Stimulated activated CD8-positive, alpha-beta memory T cell treated with anti-CD3 and anti-CD28 coated beads, Interleukin-15, amount 100 ng/mL, for 1 hour (primary cell): ENCODE measurements at places on chromosomes 1 and 21.

DNA sequence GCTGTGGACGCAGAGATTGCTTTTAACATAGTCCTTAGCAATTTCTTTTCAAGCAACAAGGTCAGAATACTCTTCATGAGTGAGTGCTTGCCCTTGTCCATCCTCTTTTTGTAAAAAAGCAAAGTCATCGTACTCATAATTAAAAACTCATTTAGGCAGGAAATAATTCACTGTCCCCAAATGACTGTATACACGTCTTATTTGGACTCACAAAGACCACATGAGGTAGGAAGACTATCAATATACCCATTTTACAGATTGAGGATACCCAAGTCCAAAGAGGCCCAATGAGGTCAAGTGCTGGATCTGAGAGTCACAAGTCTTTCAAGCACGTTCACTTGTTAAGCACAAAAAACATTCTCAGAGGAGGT is 13.2 kb downstream of the ITPKB start:
- no peak for DNase-seq

DNA sequence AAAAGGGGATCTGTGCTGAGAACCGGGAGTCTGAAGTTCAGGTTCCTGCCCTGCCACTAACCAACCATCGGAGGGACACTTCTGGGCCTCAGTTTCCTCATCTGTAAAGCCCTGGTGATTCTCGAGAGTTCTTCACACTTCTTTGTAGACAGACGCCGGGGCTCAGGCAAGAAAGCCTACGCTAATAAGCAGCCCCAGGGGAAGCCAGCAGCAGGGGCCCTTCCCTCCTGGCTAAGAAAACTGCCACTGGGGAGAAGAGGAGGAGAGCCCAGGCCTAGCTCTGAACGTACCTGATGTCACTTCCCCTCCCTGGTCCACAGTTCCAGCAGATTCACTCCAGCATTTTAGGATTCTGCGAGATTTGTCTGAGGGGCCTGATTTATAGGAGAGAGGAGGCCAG is 76.0 kb downstream of the CAMK2N1 start:
- DNase-seq: no peak

DNA sequence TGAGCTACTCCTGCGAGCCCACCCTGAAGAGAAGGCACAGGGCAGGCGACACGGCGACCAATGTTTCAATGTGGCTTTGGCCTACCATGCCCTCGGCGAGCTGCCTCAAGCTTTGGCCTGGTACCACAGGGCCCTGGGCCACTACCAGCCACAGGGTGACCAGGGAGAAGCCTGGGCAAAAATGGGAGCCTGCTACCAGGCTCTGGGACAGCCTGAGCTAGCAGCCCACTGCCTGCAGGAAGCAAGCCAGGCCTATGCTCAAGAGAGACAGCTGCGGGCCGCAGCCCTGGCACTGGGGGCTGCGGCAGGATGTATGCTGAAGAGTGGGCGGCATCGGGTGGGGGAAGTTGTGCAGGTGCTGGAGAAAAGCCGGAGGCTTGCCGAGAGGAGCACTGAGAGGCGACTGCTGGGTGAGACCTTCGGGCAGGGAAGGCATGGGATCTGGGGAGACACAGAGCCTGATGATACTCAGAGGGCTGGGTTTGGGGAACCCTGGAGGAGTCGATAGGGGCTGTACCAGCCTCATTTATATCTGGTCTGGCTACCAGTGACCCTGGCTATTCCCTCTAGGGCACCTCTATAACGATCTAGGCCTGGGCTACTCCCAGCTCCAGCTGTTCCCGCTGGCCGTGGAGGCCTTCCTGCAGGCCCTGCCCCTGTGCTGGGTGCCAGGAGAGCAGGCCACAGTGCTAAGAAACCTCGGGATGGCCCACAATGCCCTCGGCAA is 2.3 kb downstream of the TTC24 start:
- DNase-seq: no peak

DNA sequence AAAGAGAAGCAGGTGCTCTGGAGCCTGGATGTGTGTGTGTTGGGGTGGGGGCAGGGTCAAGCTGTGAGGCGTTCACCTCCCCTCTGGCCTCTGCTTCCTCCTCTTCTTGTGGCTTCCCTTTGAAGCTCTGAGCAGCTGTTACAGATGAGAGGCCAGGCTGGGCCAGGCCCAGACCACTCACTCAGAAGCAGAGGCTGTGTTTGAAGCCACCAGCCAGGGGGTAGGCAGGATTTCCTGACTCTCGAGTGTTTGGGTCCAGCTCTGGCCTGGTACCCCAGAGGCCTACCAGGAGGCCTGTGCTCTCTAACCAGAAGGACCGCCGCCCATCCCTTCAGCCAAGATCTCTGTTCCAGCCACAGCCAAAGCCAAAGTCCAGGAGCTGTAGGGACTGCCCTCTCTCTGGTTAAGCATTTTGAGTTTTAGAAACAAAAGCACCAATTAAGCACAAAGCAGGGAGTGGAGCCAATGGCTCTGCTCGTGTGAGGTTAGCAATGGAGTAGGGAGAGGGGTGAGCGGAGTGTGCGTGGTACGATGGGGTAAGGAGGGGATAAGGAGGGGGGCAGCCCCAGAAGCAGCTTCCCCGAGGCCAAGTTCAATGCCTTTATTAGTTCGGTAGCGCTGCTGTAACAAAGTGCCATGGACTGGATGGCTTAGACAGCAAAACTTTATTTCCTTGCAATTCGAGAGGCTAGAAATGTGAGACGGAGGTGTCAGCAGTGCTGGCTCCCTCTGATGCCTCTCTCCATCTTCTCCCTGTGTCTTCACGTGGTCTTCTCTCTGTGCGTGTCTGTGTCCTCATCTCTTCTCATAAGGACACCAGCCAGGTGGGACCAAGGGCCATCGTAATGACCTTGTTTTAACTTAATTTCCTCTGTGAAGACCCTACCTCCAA is 20.5 kb downstream of the RCSD1 start:
- DNase-seq: no peak

DNA sequence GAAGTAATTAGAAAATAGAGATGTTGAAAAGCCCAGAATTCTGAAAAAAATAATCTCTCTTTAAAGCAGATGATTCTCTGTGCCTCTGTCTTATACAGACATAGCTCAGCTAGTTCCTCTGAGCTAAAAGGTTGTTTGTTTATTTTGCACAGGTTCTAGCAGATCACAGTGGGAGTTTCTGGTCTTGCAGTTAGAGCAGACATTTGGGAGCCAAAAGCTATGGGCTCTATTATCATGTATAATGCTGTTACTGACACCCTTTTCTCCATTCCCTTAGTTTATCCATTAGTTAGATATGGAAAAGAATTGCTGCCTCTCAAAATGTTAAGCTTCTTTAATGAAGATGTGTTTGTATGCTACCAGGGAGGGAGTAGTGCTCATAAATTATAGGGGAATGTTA is 20.5 kb upstream of the CD55 start:
- no peak for DNase-seq

DNA sequence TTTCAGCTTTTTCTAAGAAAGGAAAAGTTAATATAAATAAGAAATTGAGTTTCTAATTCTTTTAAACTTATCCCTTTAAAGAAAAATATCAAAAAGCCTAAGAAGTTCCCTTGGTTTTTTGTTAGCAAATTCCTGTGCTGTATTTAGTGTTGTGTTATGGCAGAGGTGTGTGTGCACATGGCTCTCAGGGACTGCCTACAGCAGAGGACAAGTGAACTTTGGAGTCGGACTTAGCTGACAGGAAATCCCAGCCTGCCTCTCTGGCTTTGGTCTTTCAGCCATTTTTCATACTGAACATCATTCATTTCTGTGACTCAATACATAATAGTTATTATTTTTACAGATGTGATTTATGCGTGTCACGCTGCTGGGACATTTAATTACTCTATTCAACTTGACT is 149.6 kb downstream of the FMN2 start:
- DNase-seq: no peak
